ENCODE measurements at places on chromosomes 1 and 21.
A peak's percentile ranks its signal among the peaks of the same experiment; 100 is the strongest.

GRCh38 chr1:67355745-67356424 lies 48.2 kb downstream of the IL12RB2 start:
- no peak for DNase-seq

DNA sequence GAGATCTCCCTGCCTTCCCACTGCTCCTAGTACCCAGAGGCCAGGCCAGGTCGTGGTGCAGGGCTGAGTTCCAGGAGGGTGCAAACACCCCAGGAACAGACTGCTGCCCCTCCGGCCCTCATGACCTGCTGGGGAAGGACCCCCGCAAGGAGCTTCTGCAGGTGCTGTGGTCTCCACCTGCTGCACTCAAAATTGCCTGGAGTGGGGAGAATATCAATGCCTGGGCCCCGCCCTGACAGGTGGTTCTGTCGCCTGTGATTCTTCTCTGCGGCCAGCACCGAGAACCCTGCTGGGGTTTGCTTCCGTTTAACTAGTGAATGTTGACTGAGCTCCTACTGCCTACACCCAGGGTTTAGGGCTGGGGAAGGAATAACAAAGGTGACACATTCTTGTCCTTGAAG lies 2.1 kb upstream of the TFF3 start:
- no peak for DNase-seq

GRCh38 chr1:205917466-205918238 lies 25.6 kb downstream of the SLC26A9 start:
- DNase-seq = no peak

GRCh38 chr1:100891380-100891779 lies 3.3 kb downstream of the EXTL2 start:
- DNase-seq = no peak

- no peak for DNase-seq
Measured at GRCh38 chr1:47765236-47765635, 231.9 kb downstream of the TRABD2B start.

DNA sequence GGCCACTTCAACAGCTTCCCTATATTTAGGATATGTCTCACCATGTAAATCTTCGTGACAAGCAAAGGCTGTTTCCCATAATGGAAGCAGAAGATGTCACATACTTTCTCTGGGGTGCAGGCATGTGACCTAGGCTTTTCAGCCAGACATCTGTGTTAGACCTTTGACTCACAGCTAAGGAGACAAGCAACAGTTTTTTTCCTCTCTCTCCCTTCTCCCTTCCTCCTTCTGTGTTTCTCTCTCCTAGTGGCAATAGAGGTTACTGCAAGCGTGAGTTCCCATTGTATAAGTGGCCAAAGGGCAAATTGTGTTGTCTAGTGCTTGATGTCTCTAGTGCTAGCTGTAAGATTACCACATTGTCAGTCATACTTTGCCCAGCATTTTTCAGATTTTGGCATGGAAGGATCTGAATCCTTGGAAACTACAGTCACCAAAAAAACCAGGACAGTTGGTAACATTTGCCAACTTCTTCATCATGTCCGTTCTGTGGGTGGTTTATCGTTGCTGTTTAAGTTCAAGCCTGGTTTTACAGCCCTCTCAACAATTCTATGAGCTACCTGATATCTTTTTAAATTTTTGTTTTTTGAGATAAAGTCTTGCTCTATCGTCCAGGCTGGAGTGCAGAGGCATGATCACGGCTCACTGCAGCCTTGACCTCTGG lies 44.4 kb upstream of the RABGAP1L start:
- DNase-seq = peak; percentile 12

DNA sequence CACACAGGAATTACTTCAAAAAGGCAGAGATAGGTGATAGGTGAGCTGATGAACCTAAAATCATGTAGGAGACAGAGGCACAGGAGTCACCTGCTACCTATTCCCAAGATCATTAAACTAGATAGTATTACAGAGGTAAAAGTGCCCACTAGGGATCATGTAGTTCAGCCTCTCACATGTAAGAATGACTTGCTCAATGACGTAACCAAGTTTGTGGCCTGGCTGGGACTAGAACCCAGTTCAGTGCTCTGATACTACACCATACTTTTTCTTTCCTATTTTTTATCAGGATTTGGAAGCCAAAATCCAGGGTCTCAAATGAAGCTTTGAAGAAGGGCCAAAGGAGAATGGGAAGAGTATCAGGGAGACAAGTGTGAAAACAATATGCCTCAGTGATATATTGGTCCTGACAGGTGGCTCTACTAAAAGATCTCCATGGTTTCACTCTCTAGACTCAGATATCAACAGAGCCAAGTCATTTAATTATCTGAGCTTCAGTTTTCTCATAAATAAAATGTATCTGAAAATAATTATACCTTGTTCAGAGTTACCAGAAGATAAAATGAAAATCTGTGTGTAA lies 87.3 kb upstream of the SLFNL1 start:
- no peak for DNase-seq

DNA sequence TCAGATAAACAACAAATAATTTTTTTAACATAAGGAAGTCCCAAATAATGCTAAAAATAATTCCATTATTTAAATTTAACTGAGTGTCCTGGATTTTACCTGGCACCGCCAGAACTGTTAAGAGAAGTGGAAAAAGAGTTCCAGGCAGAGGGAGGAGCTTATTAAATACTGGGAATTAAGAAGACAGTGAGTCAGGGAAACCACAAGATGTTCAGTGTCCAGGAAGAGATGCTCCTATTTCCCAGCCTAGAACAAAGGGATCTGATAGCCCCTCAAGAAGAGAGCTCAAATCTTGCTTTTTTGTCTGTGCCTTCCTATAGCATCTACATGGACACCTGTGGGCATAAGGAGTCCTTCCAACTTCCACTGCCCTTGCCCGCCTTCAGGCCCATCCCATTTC lies 85.9 kb downstream of the PGM1 start:
- no peak for DNase-seq

DNA sequence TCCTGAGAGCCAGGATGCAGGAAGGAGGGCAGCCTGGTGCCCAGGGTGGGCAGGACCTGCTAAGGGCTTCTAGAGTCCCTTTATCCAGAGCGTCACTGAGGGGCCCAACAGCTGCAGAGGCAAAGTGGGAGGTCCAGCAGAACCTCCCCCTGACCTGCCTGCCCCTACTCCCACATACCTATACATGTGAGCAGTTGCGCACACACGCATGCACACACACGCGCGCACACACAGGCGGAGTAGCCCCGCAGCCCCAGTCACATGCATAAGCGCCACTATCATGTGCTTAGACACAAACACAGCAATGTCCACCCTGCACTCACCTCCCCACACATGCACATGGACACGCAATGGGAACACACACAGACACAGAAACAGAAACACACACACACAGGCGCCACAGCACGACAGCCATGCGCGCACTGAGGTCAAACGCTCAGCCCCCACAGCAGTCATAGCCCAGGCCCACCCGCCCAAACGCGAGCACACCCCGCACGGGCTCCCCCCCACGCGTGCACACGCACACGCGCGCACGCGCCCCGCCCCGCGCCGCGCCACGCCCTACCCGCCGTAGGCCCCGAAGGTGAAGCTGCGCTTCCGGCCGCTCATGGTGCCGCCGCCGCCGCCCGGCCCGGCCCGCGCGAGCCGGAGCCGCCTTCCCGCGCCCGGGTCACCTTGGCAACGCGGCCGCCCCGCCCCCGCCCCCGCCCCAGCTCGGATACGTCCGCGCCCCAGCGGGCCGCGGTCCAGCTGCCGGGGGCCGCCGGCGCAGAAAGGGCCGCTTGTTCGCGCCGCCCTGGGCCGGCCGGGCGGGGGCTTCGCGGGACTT lies 17.7 kb downstream of the RAP1GAP start:
- peak; percentile 67 for DNase-seq

DNA sequence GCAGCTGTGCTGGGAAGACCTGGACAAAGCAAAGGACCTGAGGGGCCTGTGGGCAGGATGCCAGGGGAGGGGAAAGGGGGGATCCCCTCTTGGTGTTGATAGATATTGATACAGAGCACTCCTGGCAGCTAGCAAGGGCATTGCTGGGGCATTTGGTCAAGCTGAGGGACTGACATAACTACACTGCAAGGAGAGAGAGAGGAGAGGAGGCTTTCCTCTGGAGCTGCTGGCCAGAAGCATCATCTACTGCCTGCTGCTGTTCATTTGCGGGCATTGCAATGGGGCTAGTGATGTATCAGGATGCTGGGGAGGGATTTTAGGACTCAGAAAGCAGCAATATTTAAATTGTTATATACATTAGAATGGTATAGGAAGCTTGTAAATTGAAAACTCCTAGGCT lies 142.0 kb downstream of the ZNF648 start:
- DNase-seq = no peak

DNA sequence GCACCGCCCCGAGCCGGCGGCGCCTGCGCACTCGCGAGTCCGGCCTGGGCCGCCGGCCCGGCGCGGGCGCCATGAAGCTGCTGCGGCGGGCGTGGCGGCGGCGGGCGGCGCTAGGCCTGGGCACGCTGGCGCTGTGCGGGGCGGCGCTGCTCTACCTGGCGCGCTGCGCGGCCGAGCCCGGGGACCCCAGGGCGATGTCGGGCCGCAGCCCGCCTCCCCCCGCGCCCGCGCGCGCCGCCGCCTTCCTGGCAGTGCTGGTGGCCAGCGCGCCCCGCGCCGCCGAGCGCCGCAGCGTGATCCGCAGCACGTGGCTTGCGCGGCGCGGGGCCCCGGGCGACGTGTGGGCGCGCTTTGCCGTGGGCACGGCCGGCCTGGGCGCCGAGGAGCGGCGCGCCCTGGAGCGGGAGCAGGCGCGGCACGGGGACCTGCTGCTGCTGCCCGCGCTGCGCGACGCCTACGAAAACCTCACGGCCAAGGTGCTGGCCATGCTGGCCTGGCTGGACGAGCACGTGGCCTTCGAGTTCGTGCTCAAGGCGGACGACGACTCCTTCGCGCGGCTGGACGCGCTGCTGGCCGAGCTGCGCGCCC lies at the start of gene B3GALT6:
Gene B3GALT6 (plus strand): TSS at position 30 of the 588 bp plus-strand sequence. CDS start 42 bp downstream, at position 72.
- no peak for DNase-seq

- DNase-seq = no peak
Measured at GRCh38 chr1:161702250-161702649, 4.8 kb upstream of the FCRLA start.

GRCh38 chr1:116910379-116911187 lies 867 bp downstream of the PTGFRN start:
- peak; percentile 66 for DNase-seq

DNA sequence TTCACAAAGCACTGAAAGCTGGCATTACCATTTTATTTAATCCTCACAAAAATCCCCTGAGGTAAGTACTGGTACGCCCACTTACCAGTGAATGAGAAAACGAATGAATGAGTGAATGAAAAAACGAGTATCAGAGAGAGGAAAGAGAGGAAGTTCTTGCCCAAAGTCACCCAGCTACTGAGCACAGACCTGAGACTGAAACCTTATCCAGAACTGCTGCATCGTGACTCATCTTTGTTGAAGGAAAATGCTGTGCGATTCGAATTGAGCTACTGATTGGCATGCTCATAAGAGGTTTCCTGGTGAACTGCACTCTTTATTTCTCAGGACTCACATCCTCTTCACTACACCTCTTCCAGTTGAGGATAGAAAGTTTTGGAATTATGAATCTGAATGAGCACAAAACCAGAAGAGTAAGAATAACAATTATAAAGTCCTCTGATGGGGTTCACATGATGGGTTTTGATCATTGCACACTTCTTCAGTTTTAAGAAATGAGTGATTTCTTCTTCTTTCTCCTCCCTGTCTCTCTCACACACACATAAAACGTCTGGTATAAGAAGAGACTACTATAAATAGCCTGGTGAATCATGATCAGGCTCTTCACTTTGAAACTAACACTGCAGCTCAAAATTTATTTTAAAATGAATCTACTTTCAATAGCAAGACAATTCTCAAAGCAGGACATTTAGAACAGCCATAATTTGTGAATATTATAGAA lies 32.1 kb downstream of the IL12RB2 start:
- DNase-seq = peak; percentile 12

GRCh38 chr1:26164861-26165842 lies 3.6 kb downstream of the C1orf232 start:
- DNase-seq = no peak

GRCh38 chr1:228150461-228151179 lies 890 bp downstream of the GJC2 start:
- DNase-seq = no peak

- DNase-seq = no peak
Measured at GRCh38 chr1:154716614-154717527, 108.9 kb upstream of the ADAR start.
